ENCODE measurements at places on chromosomes 4 and X. TPM values are rescaled to one million over a fixed set of nuclear protein-coding genes. Genes with fewer than 3 reads are reported as not detected.

Gene GPM6B
- not detected for total RNA-seq

Gene FDCSP
- not detected for total RNA-seq

DNA sequence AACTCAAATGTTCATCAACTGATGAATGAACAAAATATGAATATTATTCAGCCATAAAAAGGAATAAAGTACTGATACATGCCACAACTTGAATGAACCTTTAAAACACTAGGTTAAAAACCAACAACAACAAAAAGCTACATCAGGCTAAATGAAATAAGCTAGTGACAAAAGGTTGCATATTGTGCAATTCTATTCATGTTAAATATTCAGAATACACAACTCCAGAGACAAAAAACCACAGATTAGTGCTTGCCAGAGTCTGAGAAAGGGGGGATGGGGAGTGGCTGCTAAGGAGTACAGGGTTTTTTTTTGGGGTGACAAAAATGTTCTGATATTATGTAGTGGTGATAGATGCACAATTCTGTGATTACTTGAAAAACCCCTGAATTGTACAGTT lies 58.5 kb downstream of the HAUS3 start:
- H3K4me3 ChIP-seq: no peak overlapping the region
- H3K27ac ChIP-seq: no peak overlapping the region
- no peaks in the 10 kb centered on the region for H3K27me3 ChIP-seq
- H3K4me1 ChIP-seq: no peaks in the 10 kb centered on the region
- no peak for DNase-seq
- H3K36me3 ChIP-seq: no peaks in the 10 kb centered on the region

Gene TBC1D8B
- total RNA-seq: 2.9 TPM

DNA sequence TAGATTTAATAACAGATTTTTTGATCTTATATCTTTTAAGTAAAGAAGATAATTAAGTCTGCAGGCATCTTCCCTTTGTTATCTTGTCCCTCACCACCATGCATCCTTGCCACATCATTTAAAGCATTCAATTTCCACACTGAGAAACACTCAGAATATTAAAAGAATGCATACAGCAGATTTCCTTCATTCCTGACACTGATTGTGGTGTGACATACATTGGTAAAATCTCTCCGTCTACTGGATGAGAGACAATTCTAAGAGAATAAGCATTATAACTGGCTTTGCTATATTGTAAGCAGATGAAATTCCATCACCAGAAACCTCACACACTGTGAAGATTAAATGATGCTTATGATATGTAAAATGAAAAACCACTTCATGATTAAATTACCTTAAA lies 97.4 kb upstream of the TRPC5OS start:
- no peaks in the 10 kb centered on the region for H3K36me3 ChIP-seq
- no peaks in the 10 kb centered on the region for H3K27me3 ChIP-seq
- DNase-seq: no peak
- H3K27ac ChIP-seq: no peak overlapping the region
- H3K4me3 ChIP-seq: no peak overlapping the region
- no peaks in the 10 kb centered on the region for H3K4me1 ChIP-seq

Gene XAGE5
- total RNA-seq: not detected

- H3K36me3 ChIP-seq: no peaks in the 10 kb centered on the region
- H3K27ac ChIP-seq: no peak overlapping the region
- DNase-seq: no peak
- H3K4me3 ChIP-seq: no peak overlapping the region
- H3K27me3 ChIP-seq: no peaks in the 10 kb centered on the region
Observed at GRCh38 chr4:143296397-143297067, 40.1 kb upstream of the GAB1 start.

DNA sequence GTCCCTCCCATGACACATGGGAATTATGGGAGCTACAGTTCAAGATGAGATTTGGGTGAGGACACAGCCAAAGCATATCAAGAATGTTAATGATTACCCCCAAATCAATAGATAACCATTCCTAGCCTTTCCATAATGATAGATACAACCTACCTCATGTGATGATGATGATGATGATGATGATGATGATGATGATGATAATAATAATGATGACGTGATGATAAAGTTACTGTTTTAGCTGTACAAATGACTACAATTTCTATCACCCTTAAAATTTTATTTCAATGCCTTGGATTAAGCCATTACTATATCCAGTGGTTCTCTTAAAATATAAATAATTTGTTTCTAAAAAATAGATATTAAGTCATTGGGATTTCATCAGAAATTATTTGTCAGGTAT lies 55.2 kb upstream of the NLGN4X start:
- H3K36me3 ChIP-seq: no peaks in the 10 kb centered on the region
- H3K4me3 ChIP-seq: no peak overlapping the region
- no peaks in the 10 kb centered on the region for H3K4me1 ChIP-seq
- DNase-seq: no peak
- no peaks in the 10 kb centered on the region for H3K27me3 ChIP-seq

DNA sequence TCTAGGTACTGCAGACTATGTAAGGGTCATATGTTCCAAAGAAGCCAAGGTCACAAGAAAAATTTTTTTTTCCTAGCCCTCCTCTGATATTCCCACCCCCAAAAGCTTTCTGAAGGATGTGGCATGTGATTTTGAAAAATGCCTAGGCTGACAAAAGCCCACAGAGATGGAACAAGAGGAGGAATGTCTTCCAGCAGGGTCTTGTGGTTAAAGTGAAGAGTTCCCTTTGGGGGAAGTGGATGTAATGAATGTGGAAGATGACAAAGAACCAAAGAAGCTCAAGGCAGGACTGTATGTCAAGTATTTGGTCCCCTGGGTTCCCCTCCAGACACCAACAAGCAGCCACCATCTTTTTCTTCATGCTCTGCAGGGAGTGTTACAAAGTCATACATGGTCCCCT lies 268.8 kb downstream of the BCOR start:
- no peaks in the 10 kb centered on the region for H3K27me3 ChIP-seq
- H3K4me3 ChIP-seq: no peak overlapping the region
- no peak overlapping the region for H3K27ac ChIP-seq
- no peaks in the 10 kb centered on the region for H3K36me3 ChIP-seq
- no peak for DNase-seq
- no peaks in the 10 kb centered on the region for H3K4me1 ChIP-seq

- no peaks in the 10 kb centered on the region for H3K27me3 ChIP-seq
- no peaks in the 10 kb centered on the region for H3K4me1 ChIP-seq
- H3K27ac ChIP-seq: no peak overlapping the region
- no peak overlapping the region for H3K4me3 ChIP-seq
- H3K36me3 ChIP-seq: no peaks in the 10 kb centered on the region
- DNase-seq: no peak
Observed at GRCh38 chr4:34731070-34731469, 1513.2 kb downstream of the ARAP2 start.

DNA sequence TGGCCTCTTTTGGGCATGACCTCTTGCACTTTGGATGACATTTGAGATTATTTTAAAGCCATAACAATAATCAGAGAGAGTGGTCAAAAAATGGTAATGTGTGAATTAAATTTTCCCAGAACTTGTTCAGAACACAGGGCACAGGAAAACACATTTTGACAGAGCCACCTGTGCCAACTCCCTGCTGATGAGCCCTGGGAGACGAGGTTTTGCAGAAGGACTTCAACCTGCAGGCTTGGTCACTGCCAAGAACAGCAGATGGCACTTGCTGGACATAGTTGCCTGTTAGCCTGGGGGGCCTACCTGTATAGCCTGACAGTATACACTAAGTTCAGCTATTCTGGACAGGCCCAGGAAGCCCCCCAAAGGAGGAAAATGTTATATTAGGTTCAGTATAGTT lies 277.8 kb upstream of the EMCN start:
- no peak overlapping the region for H3K27ac ChIP-seq
- no peaks in the 10 kb centered on the region for H3K36me3 ChIP-seq
- no peaks in the 10 kb centered on the region for H3K4me1 ChIP-seq
- H3K27me3 ChIP-seq: no peaks in the 10 kb centered on the region
- no peak overlapping the region for H3K4me3 ChIP-seq

- peaks cover 18% of the 10 kb centered on the region for H3K4me1 ChIP-seq
- DNase-seq: no peak
- H3K27me3 ChIP-seq: no peaks in the 10 kb centered on the region
- no peak overlapping the region for H3K27ac ChIP-seq
- H3K36me3 ChIP-seq: no peaks in the 10 kb centered on the region
Observed at GRCh38 chr4:1862961-1863296, 7.0 kb upstream of the LETM1 start.

- H3K27me3 ChIP-seq: no peaks in the 10 kb centered on the region
- H3K36me3 ChIP-seq: no peaks in the 10 kb centered on the region
- DNase-seq: no peak
- no peak overlapping the region for H3K4me3 ChIP-seq
- H3K27ac ChIP-seq: no peak overlapping the region
Observed at GRCh38 chr4:7491915-7492314, 57.2 kb upstream of the PSAPL1 start.

GRCh38 chr4:40303751-40304150 lies 31.4 kb upstream of the CHRNA9 start:
- H3K4me3 ChIP-seq: no peak overlapping the region
- H3K27me3 ChIP-seq: no peaks in the 10 kb centered on the region
- H3K27ac ChIP-seq: no peak overlapping the region
- no peaks in the 10 kb centered on the region for H3K36me3 ChIP-seq

Gene GCNA
- total RNA-seq: 11.4 TPM

DNA sequence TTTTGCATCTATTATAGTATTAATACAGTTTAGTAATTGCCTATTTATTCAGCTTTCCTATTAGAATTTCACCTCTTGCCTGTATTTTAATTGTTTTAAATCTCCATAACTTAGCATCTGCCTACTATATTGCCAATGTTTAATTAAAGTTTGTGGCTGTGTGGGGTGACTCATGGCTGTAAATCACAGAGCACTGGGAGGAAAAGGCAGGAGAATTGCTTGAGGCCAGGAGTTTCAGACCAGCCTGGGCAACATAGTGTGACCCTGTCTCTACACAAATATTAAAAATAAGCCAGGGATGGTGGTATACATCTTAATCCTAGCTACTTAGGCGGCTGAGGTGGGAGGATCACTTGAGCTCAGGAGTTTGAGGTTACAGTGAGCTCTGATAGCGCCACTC lies 14.5 kb upstream of the CCSER1 start:
- no peaks in the 10 kb centered on the region for H3K4me1 ChIP-seq
- no peaks in the 10 kb centered on the region for H3K36me3 ChIP-seq
- no peaks in the 10 kb centered on the region for H3K27me3 ChIP-seq

- no peak for DNase-seq
- no peak overlapping the region for H3K27ac ChIP-seq
- H3K36me3 ChIP-seq: no peaks in the 10 kb centered on the region
- H3K4me3 ChIP-seq: no peak overlapping the region
- no peaks in the 10 kb centered on the region for H3K27me3 ChIP-seq
- no peaks in the 10 kb centered on the region for H3K4me1 ChIP-seq
Observed at GRCh38 chr4:52704661-52705060, 45.6 kb upstream of the USP46 start.

- no peaks in the 10 kb centered on the region for H3K36me3 ChIP-seq
- DNase-seq: no peak
- H3K27me3 ChIP-seq: no peaks in the 10 kb centered on the region
- no peaks in the 10 kb centered on the region for H3K4me1 ChIP-seq
Observed at GRCh38 chrX:111170017-111170416, 74.0 kb downstream of the PAK3 start.

DNA sequence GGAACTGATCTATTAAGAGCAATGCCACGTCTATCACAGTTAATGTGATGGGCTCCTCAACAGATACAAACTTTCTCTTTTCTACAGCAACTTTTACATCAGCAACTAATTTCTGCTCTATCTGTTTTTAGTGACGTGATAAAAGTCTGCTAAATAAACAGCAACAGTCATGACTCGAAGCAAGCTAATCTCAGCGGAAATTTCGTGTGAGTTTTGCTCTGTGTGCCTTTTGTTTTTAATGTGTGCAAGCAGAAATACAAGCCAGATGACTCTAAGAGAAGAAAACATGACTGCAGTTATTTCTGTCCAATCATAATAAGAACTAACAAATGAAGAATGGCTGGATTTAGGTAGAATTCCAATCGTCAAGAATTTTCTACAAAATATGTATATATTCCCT lies 214.3 kb downstream of the LDB2 start:
- no peak overlapping the region for H3K27ac ChIP-seq
- H3K36me3 ChIP-seq: no peaks in the 10 kb centered on the region
- H3K4me3 ChIP-seq: no peak overlapping the region

Gene PRDM5
- total RNA-seq: 0.28 TPM

Gene SMARCAD1
- 28.7 TPM for total RNA-seq

DNA sequence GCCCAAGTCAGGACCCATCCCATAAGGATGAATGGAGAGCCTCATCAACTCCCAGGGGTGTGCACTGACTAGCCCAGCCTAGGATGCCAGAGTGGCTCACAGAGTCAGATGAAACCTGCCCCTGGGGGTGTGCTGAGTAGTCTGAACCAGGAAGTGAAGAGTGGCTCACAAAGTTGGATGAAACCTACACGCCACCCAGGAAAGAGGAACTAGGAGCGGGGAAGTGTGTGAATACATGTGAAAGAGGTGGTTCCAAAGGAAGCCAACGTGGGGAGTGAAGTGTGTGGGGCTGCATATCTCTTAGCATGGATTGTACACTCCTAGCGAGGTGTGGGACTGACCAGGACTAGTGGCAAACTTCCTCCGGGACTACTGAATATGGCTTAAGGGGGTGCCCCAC lies 902.1 kb upstream of the NDST4 start:
- no peak for DNase-seq
- H3K4me1 ChIP-seq: no peaks in the 10 kb centered on the region
- H3K27ac ChIP-seq: no peak overlapping the region
- H3K4me3 ChIP-seq: no peak overlapping the region

- H3K27ac ChIP-seq: no peak overlapping the region
- H3K4me1 ChIP-seq: no peaks in the 10 kb centered on the region
- H3K27me3 ChIP-seq: no peaks in the 10 kb centered on the region
- no peak overlapping the region for H3K4me3 ChIP-seq
Observed at GRCh38 chr4:47071901-47072341, 40.6 kb downstream of the GABRB1 start.

Gene AKAP17A
- 150 TPM for total RNA-seq

DNA sequence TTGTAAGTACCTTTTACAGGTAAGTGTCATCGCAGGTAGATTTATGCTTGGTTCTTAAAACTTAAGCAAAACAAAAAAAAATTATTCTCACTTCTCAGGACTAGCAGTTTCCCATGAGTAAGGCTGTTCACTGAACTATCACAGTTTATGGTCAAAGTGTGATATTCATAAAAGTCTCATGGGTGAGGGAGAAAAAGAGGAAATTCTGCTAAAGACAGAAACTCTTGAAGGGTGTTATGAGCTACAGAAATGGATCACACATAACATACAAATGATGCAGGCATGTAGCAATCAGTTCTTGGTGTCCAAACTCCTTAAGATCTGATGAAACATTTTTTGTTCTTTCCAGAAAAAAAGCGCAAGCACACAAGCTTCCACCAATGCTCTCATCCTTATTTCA lies 8.5 kb downstream of the RAB9A start:
- H3K27ac ChIP-seq: no peak overlapping the region
- H3K4me3 ChIP-seq: no peak overlapping the region
